Fibroblast of upper back skin (primary cell): ENCODE measurements at places on chromosomes 13 and 19.

- DNase-seq: peak; percentile 87
Measured at GRCh38 chr13:91142572-91142971, 204.9 kb upstream of the MIR17HG start.

- DNase-seq: no peak
Measured at GRCh38 chr13:59374691-59375090, 789.0 kb downstream of the DIAPH3 start.

DNA sequence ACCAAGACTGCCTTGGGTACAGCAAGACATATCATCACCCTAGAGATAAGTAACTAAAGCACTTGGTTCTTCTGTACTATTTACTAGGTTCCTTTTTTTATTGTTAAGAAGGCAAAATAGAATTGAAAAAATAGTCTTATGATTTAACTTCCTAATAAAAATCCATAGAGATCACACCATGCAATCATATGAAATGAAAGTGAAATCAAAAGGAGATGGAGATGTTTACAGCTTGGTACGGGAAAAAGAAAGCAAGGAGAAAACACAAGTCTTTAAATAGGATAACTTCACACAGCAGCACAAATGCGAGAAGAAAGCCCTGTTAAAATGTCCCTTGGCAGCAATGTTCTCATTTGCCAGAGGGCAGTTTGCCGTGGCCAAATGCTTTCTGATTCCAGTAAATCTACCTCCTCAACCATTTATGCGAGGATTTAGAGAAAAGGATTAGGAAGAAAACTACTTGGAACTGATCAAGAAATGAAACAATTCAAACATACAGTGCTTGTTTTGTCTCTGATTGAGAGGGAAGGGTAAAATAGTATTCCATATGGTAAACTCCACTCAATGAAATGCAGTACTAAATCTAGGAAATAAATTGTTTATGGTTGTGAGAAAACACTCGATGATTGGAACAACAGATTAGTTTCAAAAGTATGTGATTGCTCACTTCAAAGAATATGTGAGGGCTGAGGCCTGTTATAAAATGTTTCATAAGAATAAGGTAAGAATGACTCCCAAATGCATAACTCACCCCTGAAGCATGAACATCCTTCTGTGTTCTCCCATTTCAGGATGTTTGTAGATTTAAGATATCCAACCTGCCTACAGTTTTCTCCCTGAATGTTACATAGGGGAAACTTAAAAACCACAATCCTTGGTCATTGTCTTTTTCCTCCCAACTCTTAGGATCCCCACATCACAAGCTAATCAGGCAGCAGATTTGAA lies 487.8 kb downstream of the DACH1 start:
- DNase-seq: no peak

GRCh38 chr13:79810018-79810417 lies 329.1 kb downstream of the NDFIP2 start:
- no peak for DNase-seq

- no peak for DNase-seq
Measured at GRCh38 chr19:40597329-40597838, 3.8 kb upstream of the LTBP4 start.

DNA sequence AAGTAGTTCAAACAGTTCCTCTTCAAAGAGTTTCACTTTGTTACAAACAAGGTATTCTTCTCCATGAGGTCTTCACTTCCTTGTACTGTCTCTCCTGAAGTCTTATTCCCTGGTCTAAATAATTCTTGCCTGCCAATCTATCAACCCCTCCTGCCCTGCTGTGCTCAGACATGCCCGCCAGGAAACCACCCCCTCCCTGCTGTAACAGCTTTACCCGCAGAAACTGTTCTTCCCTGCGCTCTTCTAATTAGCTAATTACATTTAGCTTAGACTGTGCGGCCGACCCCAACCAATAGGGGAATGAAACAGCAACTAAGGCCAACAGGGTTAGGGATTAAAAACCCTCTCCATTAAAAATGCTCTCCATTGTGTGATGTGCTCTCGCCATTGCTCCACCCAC lies 46.7 kb downstream of the ZNF846 start:
- no peak for DNase-seq

GRCh38 chr19:17510220-17510993 lies 1.0 kb upstream of the PGLS start:
- DNase-seq: no peak

- no peak for DNase-seq
Measured at GRCh38 chr19:15113245-15114152, 6.3 kb downstream of the SYDE1 start.

DNA sequence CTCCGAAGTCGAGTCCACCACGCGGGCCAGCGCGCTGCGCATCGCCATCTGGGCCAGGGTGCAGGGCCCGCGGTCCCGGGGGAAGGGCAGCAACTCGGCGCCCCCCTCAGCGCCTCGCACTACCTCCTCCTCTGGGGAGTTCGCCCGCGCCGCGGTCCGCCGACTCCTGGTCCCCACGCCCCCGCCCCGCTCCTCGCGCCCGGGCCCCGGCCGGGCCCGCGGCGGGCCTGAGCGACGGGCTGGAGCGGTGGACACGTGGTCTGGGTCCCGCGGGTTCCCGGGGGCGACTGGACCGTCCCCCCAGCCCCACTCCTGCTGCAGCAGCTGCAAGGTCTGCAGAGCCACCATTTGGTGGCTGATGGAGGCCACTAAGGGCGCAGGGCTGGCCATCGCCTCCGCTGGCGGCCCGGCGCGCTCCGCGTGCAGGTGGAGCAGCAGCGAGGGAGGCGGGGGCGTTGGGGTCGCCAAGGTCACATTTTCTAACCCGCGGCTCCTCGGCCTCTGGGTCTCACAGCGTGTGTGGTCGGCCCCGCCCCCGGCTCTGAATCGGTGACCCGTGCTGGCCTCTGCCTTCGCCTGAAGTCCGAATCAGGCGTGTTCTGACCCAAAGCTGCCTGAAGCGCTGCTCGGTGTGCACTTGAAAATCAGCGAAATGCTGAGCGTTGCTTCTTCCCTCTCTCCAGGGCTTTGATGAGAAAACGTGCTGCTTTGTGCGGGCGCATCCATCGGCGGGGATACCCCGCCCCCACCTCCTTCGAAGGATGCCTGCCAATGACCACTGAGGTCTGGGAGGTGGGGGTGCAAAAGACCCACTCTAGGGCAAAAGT lies at the start of gene DLEU7:
TSS of gene DLEU7 (minus strand) at position 436 of the 827 bp plus-strand sequence. CDS start at position 390, 46 bp downstream.
- no peak for DNase-seq

- DNase-seq: no peak
Measured at GRCh38 chr13:28320884-28321574, 173.9 kb downstream of the FLT1 start.

DNA sequence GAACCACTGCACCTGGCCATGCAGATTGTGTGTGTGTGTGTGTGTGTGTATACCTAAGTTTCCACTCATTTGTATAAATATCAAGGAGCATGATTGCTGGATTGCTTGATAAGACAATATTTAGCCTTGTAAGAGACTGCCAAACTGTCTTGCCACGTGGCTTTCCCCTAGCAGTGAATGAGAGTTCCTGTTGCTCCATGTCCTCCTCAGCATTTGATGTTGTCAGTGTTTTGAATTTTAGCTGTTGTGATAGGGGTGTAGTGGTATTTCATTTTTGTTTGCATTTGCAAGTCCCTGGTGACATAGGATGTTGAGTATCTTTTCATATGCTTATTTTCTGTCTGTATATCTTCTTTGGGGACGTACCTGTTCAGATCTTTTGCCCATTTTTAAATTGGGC lies 99.0 kb upstream of the ZNF536 start:
- DNase-seq: no peak

DNA sequence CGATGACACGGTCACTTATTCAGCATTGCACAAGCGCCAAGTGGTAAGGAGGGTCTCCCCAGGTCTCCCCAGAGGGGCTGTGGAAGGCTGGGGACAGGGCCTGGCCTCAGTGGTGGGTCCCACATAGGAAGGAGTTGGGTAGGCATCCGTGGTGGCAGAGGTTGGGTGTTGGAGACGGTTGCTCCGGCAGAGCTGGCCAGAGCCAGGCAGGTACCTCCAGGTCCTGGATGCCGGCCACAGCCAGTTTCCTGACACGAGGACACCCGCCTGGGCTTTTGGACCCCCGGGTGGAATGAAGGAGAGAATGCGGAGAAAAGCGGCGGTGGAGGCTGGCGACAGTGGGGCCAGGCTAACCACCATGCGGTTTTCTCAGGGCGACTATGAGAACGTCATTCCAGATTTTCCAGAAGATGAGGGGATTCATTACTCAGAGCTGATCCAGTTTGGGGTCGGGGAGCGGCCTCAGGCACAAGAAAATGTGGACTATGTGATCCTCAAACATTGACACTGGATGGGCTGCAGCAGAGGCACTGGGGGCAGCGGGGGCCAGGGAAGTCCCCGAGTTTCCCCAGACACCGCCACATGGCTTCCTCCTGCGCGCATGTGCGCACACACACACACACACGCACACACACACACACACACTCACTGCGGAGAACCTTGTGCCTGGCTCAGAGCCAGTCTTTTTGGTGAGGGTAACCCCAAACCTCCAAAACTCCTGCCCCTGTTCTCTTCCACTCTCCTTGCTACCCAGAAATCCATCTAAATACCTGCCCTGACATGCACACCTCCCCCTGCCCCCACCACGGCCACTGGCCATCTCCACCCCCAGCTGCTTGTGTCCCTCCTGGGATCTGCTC lies 1.3 kb upstream of the FFAR1 start:
- DNase-seq: no peak

GRCh38 chr13:27792393-27793218 lies at the start of gene GSX1:
GSX1 (plus strand) TSS chr13:27792483; CDS start chr13:27792691, 208 bp downstream.
- peak; percentile 51 for DNase-seq

DNA sequence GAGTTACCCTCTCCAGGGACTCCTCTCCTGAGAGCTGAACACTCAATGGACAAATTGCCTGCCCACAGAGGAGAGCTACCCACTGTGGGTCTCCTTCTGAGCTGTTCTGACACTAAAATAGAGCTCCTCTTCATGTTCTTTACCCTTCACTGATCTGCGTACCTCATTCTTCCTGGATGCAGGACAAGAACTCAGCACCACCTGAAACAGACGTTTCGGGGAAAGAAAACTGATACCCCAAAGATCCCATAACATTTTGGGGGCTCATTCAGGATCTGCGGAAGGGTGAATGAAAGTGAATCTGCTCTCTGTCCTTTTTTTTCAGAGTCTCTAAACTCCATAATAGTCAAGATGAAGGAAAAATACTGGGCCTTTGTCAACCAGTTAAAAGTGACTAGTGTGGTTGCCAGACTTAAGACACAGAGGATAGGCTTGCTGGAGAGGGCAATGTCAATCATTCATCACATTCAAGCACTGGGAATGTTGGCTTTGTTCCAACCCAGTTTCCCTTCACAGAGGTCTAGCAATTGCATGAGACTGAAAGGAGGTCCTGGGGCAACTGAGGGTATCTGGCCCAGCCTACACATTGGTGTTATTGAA lies 136.7 kb upstream of the SLITRK6 start:
- no peak for DNase-seq

- DNase-seq: no peak
Measured at GRCh38 chr19:49689133-49690078, at the start of gene ADM5. ADM5 (plus strand) TSS chr19:49689594; CDS start chr19:49689838, 244 bp downstream.

DNA sequence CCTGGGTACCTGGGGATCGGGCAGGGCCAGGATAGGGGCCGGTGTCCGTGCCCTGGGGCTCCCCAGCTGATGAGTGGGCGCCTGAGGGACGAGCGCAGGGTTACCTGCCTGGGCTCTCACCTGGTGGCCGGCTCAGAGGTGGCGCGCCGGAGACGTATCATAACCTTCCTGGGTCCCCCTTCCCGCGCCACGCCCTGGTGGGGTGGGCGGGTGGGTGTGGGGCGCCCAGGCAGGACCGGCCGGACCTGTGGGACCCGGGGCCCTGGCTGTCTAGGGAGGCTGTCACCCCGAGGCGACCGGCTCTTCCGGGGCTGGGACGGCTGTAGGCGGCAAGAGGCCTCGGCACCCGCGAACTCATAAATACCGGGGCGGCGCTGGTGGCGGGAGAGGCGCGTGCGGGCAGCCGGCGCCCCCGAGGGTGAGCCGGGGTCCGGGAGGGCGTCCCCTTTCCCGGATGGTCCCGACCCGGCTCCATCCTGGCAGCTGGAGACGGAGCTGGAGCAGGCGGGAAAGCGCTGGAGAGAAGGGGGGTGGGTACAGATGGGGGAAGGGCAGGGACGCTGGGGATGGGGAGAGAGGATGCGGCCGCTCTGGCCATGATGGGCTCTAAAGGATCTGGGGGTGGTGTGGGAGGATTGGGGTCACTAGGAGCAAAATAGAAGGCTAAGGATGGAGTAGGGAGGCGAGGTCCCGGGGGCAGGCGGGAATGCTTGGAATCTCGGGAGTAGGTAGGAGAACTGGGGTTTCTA lies at the start of gene ACP7:
TSS of gene ACP7 (plus strand) at position 386 of the 749 bp plus-strand sequence. CDS start 902 bp downstream, outside the sequence.
- no peak for DNase-seq

- no peak for DNase-seq
Measured at GRCh38 chr13:36515466-36515865, 83.2 kb downstream of the CCNA1 start.

DNA sequence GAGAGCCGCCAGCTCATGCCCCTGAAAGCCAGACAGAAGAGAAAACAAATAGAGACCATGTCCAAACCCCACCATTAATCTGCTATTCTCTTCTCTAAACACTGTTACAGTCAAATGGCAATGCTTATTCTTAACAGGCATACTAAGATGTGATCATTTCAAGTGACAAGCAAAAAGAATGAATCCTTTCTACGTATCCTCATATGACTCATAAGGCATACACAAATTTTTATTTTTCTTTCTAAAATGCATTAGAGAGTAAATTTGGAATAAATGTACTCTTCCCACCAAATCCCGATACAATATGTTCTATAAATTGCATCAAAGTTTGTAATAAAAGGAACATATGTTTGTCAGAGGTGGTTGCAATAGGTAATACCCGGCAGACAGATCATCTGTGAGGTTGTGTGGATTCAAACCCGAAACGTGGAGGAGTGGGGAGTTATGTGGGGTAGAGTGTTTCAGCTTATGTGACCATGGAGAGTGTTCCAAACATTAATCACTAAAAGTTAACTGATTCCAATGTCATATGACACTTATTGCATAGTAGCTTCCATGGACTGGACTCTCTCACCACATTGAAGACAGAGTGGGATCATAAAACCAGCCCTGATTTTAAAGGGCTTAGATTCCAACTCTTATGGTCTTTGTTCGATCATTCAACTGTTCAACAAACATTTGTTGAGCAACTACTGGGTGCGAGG lies 213.1 kb downstream of the DCLK1 start:
- peak; percentile 19 for DNase-seq

- peak; percentile 35 for DNase-seq
Measured at GRCh38 chr13:63088226-63088625, 1672.6 kb upstream of the PCDH20 start.

- DNase-seq: peak; percentile 39
Measured at GRCh38 chr13:38530492-38530891, 156.4 kb upstream of the FREM2 start.

DNA sequence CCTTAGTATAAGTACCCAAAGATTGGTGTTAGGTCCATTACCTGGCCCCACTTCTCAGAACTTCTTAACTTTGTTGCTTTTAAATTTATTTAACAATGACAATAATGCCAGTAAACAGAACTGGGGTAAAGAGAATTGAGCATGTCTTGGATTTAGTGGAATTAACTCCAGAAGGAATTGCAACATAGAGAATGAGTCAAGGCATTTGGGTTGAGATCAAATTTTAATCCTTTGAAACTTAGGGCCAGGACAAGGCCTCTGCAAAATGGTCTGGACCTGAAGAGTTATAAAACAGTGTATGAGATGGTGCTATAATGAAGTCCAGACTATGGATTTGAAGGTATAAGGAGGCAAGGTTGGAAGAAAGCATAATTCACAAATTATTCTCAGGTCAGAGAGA lies 1030.4 kb downstream of the SLITRK5 start:
- no peak for DNase-seq
